ENCODE measurements at places on chromosomes 1 and 21. TPM values are rescaled to one million over a fixed set of nuclear protein-coding genes. Genes with fewer than 3 reads are reported as not detected.

The C21orf58 gene
- total RNA-seq, result 9.8 TPM

The OLIG2 gene
- not detected for total RNA-seq

The IFI44L gene
- 3.0 TPM for total RNA-seq

The TFF3 gene
- 3,156 TPM for total RNA-seq

The OR10K2 gene
- total RNA-seq, result not detected

The SPATA45 gene
- total RNA-seq, result not detected

The LCE3E gene
- not detected for total RNA-seq

The ATP6V1G3 gene
- total RNA-seq, result not detected

The ANGPTL1 gene
- total RNA-seq, result 10.6 TPM

- DNase-seq, result no peak
Observed at GRCh38 chr1:6788946-6789345, 3.7 kb downstream of the CAMTA1 start.

DNA sequence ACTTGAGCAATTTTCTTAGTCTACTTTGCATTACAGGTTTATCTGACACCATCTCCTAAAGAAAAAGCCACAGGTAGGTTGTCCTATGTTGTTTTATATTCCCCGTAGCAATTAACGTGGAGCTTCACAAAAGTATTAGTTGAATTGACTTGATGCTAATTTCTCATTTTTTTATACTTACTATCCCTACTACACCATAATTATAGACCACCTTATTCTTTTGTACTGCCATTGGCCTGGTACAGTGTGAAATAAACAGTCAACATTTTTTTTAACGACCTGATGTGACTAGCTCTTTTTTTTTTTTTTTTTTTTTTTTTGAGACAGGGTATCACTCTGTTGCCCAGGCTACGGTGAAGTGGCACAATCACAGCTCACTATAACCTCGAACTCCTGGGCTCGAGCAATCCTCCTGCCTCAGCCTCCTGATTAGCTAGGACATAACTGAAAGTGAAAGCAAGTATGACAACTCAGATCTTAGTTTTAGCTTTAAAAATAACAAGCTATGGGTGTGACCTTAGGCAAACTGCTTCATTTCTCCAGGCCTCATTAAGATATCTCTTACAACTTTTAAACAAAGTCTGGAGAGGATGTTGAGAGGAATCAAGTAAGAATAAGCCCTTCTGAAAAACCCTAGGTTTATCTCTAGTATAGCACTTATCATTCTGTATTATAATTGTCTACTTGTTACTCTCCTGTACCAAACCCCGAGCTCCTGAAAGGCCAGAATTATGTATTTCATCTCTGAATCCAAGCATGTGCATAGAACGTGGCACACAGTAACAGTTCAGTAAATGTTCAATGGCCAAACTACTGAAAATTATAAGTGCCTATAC is 49.5 kb downstream of the LUZP1 start:
- no peak for DNase-seq

DNA sequence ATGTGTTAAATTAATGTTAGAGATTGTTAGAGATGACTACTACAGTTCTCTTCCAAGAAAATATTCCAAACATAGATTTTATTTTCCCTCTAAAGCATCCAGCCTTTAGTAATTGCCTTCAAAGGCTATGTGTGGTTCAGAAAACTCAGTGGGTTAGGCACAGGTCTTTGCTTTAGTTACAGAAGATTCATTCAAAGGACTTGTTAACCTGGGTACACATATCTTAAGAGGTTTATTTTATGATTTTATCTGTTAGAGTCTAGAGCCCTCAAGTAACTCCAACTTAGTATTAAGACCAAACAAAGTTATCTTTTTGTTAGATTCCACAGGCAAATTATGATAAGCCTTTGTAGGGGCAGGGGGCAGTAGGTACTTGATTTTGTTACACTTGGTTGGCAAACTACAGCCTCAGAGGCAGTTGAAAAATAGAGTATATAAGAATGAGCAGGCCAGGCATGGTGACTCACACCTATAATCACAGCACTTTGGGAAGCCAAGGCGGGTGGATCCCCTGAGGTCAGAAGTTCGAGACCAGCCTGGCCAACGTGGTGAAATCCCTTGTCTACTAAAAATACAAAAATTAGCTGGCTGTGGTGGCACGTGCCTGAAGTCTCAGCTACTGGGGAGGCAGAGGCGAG is 37.9 kb downstream of the CXADR start:
- DNase-seq, result no peak

DNA sequence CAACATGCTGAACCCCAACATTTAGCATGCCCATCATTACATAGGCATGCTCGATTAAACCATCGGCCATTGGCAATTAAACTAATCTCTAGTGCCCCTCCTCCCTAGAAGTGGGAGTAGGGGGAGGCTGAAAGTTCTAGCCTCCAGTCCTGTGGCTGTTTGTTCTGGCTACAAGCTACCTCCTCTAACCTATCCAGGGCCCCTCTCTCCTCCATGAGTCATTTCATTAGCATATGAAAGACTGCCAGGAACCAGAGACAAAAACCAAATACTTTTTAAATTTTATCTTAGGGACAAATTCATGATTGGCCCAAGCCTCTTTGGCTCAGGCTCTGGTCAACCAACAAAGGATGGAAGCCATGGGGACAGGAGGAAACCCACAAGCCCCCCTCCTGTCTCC is 231.1 kb downstream of the CACNA1E start:
- DNase-seq, result no peak

DNA sequence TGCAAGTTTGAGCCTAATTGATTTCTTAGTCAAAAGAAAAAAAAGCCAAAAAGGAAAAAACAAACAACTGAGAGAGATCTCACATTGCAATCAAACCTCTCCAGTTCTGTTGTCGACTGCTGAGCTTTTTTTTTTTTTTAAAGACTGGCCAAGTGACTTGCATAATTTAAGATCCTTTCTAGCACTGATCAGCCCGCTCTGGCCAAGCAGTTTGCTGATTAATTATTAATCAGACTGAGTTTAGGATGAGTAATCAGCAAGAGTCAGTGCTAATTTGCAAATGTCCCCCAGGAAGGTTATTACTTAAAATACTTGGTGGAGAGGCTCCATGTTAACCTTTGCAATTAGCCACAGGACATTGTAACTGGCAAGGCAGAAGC is 39.3 kb downstream of the HMGB4 start:
- DNase-seq, result no peak

GRCh38 chr1:46342084-46342656 is 1.6 kb downstream of the NSUN4 start:
- no peak for DNase-seq

GRCh38 chr21:36089946-36090345 is 20.1 kb downstream of the CBR1 start:
- no peak for DNase-seq

- no peak for DNase-seq
Observed at GRCh38 chr1:236345728-236346127, 48.4 kb upstream of the EDARADD start.

DNA sequence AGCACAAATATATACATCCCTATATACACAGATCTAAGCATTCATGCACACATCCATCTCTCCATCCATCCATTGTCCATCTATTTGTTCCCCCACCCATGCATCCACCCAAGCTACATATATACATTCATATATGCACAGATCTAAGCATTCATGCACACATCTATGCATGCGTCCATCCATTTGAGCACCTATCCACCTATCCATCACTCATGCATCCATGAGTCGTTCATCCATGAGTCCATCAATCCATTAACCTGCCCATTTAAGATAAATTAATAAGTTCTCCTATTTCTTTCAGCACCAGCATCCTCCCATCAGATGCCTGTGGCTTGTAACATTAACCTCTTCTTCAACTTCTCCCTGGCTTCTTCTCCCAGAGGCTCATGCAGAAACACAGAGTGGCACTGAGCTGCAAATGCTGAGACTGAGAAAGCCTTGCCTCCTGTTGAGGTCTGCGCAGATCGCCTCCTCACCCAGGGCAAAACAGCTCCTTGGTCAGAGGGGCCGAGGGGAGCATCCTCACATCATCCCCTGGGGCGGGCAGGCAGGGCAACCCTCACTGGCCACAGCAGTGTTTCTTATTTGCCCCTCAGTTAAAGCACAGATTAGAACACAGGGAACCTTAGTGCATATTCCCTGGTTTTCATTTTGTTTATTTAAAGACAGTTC is 17.4 kb upstream of the PDE9A start:
- DNase-seq, result no peak

GRCh38 chr1:246306415-246307037 is 200.6 kb downstream of the SMYD3 start:
- no peak for DNase-seq

DNA sequence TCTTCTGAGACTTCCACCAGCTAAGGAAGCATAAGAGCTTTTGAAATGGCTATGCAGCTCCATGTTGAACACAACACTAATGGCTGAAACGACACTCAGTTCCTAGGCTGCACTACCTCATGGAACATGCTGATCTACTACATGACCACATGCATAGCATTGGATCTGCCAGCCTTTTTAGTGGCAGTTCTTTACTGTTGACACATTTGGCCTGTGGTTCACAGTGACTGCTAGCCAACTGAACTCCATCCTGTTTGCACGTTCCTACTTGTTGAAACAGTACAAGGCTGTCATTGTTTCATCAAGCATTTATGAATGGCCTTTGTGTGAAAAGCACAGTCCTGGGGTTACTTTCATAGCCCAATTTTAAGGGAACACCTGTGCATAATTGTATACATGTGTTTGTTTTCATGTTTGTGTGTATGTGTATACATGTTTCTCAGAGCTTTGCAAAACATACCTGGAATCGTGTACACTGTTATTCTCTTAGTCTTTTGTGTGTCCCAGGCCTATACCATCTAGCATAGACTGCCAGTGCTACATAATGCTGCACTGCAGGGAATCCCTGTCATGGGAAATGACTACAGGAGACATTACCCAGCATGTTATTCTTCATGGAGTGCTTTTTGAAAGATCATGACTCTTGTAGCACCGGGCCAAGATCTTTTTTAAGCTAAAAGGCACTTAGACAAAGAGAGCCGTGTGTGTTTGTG is 179.6 kb upstream of the ESRRG start:
- DNase-seq, result no peak

- no peak for DNase-seq
Observed at GRCh38 chr1:147673406-147673805, 3.1 kb upstream of the ACP6 start.

GRCh38 chr1:41805771-41806471 is 112.8 kb downstream of the HIVEP3 start:
- DNase-seq, result no peak

DNA sequence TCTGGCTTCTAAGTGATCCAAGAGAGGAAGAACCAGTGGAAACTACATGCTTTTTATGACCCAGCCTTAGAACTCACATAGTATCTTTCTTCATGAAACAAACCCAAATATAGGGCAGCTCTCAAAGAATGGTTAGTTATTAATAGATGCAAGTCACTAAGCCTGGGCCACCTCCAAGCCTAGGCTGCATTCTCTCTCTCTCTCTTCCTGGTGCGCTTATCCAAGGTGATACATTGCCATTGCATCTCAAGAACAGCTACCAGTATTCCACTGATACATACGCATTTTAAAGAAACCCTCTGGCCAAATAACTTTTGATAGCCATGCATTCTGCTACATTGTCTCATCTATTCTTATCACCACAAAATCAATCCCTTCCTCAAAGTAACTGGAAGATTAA is 455.6 kb upstream of the ADGRL2 start:
- DNase-seq, result no peak

GRCh38 chr1:115729756-115730155 is 38.8 kb downstream of the CASQ2 start:
- DNase-seq, result no peak

DNA sequence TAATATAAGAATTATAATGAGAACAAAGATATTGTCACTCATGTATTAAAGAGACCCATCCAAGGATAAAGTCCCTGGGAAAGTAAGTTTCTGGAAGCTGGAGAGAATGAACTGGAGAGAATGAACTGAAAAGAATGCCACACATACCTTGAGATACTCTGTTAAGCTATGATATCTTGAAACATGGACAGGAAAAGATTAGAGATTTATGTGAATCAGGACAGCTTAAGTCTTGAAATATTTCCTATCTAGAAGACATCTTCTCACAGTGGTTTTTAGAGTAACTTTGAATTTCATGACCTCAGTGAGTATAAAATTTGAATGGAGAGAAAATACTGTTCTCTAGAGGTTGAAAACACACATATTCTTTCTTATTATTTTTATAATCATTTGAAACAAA is 201.3 kb upstream of the HMCN1 start:
- no peak for DNase-seq

DNA sequence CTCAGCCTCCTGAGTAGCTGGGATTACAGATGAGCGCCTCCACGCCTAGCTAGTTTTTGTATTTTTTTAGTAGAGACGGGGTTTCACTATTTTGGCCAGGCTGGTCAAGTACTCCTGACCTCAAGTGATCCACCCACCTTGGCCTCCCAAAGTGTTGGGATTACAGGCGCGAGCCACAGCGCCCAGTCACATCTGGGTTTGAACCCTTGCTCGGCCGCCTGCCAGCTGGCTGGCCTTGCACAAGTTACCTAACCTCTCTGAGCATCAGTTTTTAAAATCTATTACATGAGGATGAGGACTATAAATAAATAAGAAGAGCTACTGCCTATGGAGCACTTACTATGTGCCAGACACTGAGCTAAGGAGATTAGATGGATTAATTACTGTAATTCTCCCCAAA is 17.7 kb upstream of the PADI2 start:
- DNase-seq, result no peak

- peak; percentile 87 for DNase-seq
Observed at GRCh38 chr1:149885339-149886120, 13.8 kb upstream of the BOLA1 start.

- no peak for DNase-seq
Observed at GRCh38 chr1:18681423-18681835, 50.8 kb downstream of the PAX7 start.

DNA sequence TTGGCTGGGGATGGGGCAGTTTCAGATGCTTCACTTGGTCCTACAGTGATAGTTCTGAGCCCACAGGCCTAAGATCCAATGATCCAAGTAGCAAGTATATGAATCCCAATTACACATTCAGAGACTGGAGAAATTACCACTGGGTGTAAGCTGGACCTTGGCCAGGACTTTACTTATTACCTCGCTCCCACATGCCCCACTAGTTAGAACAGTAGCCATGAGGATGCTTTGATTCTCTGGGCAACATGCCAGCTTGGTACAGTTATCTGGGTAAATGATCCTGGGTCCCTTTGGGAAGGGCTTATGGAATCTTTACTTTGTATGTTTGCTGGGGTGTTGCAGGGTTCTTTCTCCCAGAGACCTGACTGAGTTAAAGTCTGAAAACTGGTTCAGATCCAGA is 5.0 kb upstream of the FCAMR start:
- peak; percentile 68 for DNase-seq

- DNase-seq, result no peak
Observed at GRCh38 chr1:150008699-150009098, 1.8 kb downstream of the OTUD7B start.

DNA sequence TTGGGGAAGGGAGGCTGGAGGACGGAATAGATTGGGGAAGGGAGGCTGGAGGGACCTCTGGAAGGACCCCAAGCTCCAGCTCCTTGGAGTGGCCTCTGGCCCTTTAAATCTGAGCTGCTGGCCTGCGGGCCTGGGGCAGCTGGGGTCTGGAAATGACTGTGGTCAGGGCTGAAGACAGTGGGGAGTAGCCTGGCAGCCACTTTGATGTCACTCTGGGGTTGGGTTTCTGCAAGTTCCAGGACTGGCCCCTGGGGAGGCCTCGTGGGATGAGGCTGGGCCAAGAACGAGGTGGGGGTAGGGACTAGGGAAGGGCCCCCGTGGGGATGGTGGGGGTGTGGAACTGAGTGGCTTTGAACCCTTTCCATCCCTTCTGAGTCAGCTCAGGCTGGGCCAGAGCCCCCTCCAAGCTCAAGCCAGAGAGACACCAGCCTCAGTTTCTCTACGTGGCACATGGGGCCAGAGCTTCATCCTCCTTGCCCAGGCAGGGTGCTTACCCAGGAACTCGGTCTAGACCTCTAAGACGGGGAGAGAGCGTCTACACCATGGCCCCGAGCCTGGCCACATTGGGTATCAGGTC is 59.7 kb downstream of the ALPL start:
- DNase-seq, result no peak

Measured in left colon (tissue), 2 donors.